ENCODE measurements at places on chromosomes 4 and X.
A peak's percentile ranks its signal among the peaks of the same experiment; 100 is the strongest.

DNA sequence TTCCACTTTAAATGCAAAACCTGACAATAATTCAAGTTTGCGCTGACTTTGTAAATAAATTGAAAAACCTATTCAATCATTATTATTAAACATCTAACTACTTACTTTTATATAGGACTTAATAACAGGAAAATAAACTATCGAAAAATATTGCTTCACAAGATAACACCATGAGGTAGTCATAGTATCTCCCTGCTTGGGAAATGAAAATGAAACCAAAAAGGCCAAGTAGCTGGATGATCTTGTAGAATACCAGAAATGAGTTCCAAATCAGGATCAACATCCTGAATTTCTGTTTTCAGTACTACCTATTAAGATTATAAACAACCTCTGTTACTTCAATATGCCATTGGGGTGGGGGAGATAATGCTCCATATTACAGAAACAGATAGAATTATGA lies 58.9 kb downstream of the CHIC2 start:
- DNase-seq, result peak; percentile 3

- peak; percentile 30 for DNase-seq
Measured at GRCh38 chr4:148216866-148217814, 225.1 kb downstream of the NR3C2 start.

DNA sequence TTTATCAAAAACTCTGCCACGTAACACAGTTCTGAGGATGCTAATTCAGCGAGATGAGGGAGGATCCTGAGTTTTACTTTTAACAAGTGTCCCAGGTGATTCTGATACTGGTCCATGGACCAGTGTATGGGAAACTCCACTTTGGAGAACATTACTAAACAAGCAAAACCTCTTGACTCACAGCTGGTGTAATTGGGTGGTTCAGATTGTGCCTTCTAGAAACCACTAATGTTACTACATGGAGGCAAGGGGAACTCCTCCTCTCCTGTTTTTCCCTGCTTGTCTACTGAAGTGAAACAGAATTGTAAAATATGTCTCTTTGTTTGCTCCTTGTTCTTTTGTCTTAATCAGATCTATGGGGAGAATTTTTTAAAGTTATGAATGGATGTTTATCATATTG lies 62.6 kb downstream of the FRAS1 start:
- DNase-seq, result no peak

DNA sequence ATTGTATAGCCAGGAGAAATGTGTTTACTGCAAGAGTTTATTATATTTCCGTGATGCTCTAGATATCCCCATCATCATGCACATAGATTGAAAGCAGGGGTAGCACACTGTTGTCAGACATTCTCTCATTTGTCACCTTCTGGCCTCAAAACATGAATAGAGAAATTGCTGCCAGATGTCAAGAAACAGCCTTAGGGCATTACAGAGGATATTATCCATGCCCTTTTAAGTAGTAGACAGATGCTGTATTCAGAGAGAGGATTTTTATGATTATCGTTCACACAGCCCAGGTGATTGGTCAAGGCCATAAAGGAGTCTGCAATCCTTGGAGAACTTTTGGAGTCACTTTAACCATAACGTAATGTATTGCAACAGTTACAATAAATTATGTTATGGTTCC lies 1961.5 kb upstream of the TENM3 start:
- DNase-seq, result no peak

DNA sequence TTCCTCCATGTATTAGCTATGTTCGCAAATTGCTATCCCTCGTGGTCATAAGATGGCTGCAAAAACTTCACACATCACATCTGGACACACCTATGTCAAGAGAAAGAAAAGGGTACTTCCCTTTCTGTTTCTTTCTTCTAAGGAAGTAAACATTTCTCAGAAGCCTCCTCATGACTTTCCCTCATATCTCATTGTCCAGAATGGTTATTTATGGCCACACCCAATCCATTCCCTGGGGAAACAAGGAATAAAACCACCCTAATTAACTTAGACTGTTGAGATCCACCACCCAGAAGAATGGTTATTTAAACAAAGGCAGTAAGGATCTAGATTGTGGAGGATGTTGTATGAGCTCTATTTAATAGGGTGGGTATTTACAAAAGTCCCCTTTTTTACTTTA lies 160.8 kb upstream of the LNX1 start:
- DNase-seq, result no peak

- no peak for DNase-seq
Measured at GRCh38 chr4:109067508-109068235, 234.8 kb downstream of the COL25A1 start.

- DNase-seq, result no peak
Measured at GRCh38 chr4:27684610-27685011, 824.0 kb downstream of the STIM2 start.

GRCh38 chr4:10677796-10678497 lies 6.6 kb downstream of the CLNK start:
- DNase-seq, result no peak

- DNase-seq, result no peak
Measured at GRCh38 chrX:30283456-30284200, 25.6 kb downstream of the NR0B1 start.

- DNase-seq, result no peak
Measured at GRCh38 chr4:66636349-66636748, 909.0 kb downstream of the CENPC start.

GRCh38 chrX:132665676-132666075 lies 176.8 kb upstream of the MBNL3 start:
- no peak for DNase-seq

DNA sequence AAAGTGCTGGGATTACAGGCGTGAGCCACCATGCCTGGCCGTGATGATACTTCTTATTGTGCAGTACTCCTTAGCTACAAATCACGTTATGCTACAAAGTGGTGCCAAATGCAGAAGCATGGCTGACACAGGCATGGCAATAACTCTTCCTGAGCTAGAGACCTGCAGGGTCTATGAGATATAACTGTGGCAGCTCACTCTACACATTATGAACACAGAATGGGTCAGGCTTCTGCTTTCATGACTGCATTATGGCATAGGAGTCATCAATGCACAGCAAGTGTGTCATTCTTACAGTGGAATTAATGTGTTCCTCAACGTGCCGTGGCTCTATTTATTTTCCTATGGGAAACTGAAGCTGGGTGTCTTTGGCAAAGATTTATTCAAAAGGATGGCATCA lies 64.5 kb downstream of the UGT8 start:
- no peak for DNase-seq

- no peak for DNase-seq
Measured at GRCh38 chr4:3786196-3786869, 20.1 kb downstream of the ADRA2C start.

- DNase-seq, result no peak
Measured at GRCh38 chr4:188869581-188869980, 730.3 kb downstream of the TRIML1 start.

DNA sequence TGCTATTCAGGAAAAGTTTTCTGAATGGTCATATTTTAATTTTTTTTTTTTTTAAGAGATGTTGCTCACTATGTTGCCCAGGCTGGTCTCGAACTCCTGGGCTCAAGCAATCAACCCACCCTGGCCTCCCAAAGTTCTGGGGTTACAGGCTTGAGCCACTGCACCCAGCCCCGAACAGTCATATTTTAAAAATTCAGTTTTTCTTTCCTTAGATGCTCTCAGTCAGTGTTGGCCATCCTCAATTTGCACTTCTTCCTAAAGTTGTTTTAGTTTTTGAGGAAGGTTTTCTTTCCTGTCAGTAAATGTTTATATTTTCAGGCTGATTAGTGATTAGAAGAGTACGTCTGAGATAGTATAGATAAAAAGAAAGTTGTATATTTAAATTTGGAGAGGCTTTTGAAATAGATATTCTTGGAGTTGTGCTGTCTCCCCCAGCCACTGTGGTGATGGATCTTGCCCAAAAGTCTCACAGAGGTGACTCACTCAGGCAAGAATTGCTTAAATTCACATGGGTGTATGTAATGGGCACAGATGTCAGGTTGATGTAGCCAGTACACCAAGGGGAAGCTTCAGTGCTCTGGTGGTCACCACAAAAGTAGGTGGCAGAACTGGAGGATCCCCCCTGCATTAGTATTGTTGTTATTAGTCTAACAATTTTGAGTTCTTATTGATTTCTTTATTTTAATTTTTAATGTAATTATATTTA lies 72.2 kb upstream of the ELOVL6 start:
- no peak for DNase-seq

GRCh38 chr4:25650311-25650710 lies 5.3 kb upstream of the SLC34A2 start:
- DNase-seq, result no peak
